ENCODE measurements at places on chromosomes 12 and 14. TPM values are rescaled to one million over a fixed set of nuclear protein-coding genes. Genes with fewer than 3 reads are reported as not detected.

APOF gene
- not detected for total RNA-seq

DEPDC4 gene
- 2.5 TPM for total RNA-seq

IQSEC3 gene
- total RNA-seq, result not detected

EIF2B2 gene
- 57.3 TPM for total RNA-seq

TOMM20L gene
- not detected for total RNA-seq

KLHDC2 gene
- 59.6 TPM for total RNA-seq

GPD1 gene
- 0.27 TPM for total RNA-seq
